ENCODE measurements at places on chromosomes 7 and 10. TPM values are rescaled to one million over a fixed set of nuclear protein-coding genes. Genes with fewer than 3 reads are reported as not detected.

OIT3 gene
- not detected for total RNA-seq

GCK gene
- total RNA-seq, result 1.3 TPM

TUBAL3 gene
- not detected for total RNA-seq

CCL26 gene
- 0.39 TPM for total RNA-seq

TMEM184A gene
- 0.05 TPM for total RNA-seq

ARID5B gene
- total RNA-seq, result 73.8 TPM

PTPRN2 gene
- 0.46 TPM for total RNA-seq

ENKUR gene
- 0.11 TPM for total RNA-seq

ZNF853 gene
- 1.3 TPM for total RNA-seq

UFSP1 gene
- 1.7 TPM for total RNA-seq

IKZF1 gene
- total RNA-seq, result 245 TPM

All from activated CD4-positive, alpha-beta T cell treated with anti-CD3 and anti-CD28 coated beads for 36 hours (primary cell).